ENCODE measurements at places on chromosomes 5 and 9.

- no peak for DNase-seq
These were observed 467.8 kb downstream of the TMEM232 start for GRCh38 chr5:110258460-110259216.

GRCh38 chr5:142602720-142603245 is 83.1 kb downstream of the FGF1 start:
- DNase-seq: no peak

DNA sequence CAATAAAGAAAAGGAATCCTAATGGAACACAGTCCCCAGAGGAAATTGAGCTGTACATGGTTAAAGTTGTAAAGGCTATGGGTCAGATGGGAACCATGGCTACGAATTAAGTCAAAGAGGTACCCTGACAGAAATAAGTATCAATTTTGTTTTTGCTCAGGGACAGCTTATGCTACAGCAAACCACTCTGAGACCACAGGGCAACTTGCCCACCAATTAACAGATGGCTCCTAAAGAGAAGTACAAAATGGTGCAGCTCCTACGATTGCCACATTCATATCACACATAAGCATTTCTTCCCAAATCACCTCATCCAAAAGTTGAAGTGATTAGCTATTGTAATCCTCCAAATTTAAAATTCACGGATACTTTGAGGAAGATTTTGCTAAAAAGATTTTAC is 83.0 kb downstream of the ELAVL2 start:
- no peak for DNase-seq

- DNase-seq: peak; percentile 12
These were observed 21.1 kb downstream of the VCP start for GRCh38 chr9:35051069-35051967.

DNA sequence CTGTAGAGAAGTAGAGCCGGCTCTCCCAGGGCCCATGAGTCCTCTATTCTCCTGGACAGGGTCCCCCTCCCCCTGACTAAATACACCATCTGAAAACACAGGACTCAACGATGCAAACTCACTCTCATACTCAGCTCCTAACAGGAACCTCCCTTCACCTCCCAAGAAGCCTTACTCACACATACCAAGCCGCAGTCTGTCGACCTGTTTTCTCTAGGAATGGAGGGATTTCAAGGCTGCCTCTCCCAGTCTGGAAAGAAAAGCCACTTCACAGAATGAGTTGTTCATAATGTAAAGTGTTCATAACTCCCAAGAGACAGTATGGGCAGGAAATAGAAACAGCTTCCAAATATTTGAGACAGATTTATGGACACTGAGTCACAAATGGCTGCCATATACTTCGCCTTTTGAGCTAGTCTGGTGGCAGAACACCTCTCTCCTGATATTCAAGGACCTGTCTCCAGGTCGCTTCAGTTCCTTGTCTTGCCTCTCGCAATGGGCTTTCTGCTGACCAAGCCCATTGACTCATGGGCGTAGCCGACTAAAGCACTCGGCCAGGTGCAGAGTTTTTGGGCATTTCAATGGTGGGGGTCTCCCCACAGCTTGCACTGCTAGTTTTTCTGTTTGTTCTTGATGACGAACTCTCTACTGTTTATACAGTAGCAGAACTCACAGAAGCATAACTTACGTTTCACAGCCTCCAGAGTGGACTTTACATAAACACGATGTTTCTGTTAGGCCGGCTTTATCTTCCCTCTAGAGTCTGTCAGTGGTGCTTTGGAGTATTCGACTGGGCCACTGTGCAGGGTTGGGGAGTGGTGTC is 25.0 kb upstream of the IL17B start:
- no peak for DNase-seq

DNA sequence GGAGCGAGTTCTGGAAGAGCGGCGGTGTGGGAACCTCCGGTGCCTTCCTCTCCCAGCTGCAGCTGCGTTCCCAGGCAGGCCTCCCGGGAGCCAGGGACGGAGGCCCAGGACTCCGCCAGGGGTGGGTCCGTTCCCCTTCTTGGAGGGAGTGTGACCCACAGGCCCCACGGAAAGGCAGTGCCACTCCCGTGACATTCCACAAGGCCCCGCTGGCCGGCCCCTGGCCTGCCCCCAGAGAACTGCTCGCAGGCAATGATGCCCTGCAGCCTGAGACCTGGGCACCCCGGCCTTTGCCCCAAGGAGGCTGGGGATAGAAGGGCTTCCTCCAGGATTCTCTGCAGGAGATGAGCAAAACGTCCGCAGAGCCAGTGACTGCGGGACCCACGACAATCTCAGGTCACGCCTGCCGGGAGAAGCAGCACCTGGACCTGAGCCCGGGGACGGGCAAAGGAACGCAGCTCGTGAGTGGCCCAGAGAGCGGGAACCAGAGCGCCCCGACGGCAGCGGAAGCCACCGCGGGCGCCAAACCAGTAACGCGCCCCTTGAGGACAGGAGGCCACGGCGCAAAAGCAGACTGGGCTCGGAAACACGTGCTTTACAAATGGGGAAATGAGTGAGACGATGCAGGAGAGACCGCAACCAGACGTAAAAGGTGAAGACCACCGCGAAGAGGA is 9.3 kb downstream of the OBP2B start:
- no peak for DNase-seq

DNA sequence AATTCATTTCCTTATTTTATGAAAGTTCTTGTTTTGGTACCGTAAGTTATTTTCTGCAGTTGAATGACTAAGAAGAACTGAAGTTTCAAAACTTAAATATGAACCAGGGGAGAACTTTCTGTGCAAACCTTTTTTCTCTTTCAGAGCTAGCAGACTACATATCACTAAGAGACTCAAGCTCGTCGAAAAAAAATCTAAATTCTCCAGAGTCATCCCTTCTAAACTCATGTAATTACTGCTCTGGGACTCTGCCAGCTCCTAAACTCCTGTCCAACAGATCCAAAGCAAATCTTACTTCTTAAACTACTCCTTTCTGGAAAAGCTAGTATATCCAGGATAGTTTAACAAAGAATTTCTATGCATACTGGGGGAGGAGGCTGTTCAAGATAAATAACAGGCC is 87.0 kb upstream of the NR5A1 start:
- no peak for DNase-seq

- no peak for DNase-seq
These were observed 611.5 kb downstream of the ZNF608 start for GRCh38 chr5:124134941-124135340.

- DNase-seq: no peak
These were observed 90.2 kb upstream of the CCDC112 start for GRCh38 chr5:115386657-115387056.

DNA sequence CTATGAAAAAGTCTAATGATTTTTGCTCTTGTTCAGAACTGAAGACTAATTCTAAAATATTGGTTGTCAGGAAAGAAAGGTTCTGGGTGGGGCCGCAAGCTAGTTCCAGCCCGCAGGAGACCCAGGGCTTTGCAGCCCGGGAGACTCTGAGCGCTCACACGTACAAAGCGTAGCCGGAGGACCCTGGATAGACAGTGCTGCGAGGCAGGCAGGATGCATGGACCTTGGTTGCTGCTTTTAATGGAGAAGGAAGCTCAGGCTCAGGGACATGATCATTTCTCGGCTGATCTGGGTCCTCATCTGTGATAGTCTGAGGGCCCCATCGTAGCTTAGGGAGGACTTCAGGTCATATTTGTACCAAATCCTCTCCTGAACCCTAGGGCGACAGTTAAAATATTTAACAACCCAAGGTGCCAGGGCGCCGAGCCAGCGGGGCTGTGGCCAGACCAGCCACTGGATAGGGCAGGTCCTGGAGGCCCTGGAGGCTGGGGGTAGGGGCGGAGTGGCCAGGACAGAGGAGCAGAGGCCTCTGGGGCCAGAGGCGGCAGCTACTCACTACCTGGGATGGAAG is 70.1 kb upstream of the UNC5A start:
- no peak for DNase-seq

- no peak for DNase-seq
These were observed 104.4 kb downstream of the ZNF354C start for GRCh38 chr5:179164331-179165311.

DNA sequence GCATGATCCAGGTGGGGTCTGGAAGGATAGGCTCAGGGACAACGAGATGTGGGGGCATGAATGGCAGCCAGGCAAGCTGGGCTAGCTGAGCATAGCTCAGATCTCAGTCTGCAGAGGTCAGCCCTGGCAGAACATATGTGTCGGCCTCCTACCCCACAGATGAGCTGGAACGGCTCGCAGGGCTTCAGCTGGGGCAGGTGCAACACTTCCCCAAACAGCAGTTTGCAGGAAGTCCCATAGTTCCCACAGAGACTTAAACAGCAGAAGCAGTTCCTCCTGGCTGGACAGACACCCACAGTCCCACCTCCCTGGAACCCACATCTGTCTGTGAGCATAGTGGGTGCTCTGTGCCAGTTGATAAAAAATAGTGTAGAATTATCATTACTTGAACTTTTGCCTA is 404.6 kb downstream of the GADD45G start:
- DNase-seq: no peak

- no peak for DNase-seq
These were observed 39.9 kb upstream of the ZSWIM6 start for GRCh38 chr5:61292062-61292657.
